CD8-positive, alpha-beta T cell (primary cell): ENCODE measurements at places on chromosomes 1 and 21.
A peak's percentile ranks its signal among the peaks of the same experiment; 100 is the strongest.

DNA sequence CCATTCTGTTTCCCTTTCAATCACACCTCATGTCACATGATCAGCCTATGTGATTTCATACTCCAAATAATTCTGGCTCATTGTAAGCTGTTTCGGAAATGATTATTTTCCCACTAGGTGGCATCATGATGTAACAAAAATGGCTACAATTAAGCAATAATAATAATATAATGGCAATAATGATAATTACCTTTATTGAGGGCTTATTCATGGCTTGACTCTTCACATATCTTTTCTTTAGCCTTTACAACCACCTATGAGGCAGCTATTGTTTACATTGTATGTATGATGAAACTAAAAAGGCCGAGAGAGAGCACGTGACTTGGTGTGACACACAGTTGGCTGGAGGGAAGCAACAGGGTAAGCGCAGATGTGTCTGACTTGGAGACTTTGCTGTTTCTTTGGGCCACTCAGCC, 12.5 kb upstream of the KPRP start:
- no peak for DNase-seq

DNA sequence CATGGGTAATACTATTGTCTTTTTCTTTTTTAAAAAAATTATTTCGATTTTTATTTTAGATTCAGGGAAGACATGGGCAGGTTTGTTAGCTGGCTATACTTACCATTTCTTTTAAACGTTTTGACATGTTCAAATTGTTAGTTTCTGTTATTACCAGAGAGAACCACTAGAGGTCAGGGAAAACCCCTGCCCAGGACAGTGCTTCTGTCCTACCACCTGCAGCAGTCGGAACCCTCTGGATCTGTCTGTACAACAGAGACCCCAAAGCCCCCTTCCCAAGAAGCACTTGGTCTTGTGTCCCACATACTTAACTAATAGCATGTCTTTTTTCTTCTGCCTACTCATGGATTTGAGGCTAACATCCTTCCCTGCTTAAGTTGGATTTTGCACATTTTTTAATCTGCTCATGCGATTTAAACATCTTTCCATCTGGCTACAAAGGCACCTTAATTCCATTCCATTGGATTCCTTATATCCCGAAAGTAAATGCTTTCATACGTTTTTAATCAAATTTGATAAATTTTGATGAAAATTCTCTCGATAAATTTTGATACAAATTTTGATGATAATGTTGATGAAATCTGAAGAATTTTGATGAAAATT, 10.0 kb upstream of the C1orf115 start:
- no peak for DNase-seq

GRCh38 chr1:182877842-182878241, 38.7 kb downstream of the DHX9 start:
- DNase-seq: no peak

DNA sequence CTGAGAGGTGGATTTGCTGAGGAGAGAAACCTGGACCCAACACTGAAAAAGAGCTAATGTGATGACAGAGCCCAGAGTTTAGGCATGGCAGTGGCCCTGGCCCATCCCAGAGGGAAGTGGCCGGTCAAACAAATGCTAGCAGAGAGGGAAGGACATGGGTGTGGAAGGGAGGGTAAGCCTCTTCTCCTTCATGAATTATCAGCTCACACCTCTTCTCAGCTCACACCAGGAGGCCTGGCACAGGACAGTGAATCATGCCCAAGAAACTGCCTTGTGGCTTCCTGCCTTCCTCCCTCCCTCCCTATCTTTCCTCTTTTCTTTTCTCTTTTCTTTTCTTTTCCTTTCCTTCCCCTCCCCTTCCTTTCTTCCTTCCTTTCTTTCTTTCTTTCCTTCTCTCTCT, 1.3 kb upstream of the SPRR3 start:
- no peak for DNase-seq

DNA sequence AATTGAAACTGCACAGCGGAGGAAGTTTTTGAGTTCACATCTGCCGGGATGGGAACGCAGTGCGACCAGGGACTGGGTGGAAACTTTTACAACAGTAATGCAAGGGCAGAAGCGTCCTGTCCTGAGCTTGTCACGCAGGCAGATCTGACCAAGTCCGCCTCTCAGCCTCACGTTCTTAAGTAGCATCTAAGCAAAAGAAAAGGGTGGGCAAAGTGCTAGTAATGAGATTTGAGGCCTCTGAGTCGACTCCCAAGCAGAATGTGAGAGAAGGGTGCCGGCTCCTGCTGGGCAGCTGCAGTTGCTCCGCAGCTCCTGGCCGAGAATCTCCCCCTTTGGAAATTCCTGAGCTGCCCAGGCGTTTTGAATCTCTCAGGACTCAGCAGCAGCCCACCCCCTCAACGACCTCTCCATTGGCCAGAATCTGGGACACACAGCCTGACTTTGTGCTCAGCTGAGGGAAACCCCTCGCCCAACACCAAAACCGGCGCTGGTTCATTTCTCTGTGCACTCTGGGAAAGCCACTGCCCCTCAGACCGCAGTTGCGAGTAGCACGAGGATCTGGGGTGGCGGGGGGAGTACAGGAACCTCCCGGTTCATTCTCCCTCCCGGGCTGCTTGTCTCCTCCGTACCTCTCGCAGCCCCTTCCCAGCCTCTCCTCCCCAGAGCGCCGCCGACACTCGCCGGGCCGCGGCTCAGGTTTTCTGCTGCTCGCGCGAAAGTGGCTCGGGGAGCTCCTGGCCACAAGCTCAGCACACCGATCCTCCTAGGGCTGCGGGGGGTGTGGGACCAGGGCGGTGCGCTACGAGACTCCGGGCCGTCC, 913 bp upstream of the S1PR1 start:
- peak; percentile 73 for DNase-seq

DNA sequence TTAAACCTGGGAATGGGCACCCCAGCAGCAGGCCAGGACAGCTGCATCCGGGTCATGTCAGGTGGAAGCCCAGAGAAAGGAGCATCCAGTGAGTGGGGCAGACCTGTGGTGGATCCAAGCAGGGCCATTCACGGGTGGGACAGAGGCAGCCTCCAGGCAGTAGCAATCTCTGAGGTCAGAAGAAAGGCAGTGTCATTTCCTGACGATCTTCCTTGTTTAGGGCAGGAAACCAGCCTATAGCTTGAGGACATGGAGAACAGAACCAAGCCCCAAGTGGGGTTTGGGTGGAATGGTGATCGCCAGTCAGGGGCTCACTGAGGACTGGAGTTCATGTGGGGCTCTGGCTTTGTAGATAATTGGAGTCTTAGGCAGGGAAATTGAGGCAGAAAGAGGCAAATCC, 209.4 kb downstream of the HIVEP3 start:
- DNase-seq: no peak

GRCh38 chr1:17075470-17076255, 21.8 kb upstream of the SDHB start:
- DNase-seq: no peak

DNA sequence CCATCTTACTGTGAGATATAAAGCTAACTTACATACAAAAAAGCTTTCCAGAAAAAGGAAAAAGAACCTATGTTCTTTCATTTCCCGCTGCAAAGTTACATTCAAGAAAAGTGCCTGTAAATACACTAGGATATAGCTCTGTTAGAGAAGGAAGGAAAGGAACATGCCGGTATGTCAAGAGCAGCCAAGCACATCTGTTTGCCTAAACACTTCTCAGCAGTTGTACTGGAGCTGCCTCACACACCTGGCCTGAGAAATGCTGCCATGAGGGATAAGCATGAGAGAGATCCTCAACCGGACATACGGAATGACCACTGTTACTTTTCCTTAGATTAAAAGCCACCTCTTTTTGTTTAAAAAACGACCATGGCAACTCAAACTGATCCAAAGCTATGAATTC, 189.7 kb downstream of the RERE start:
- DNase-seq: no peak

GRCh38 chr1:5956022-5956830, 36.0 kb downstream of the NPHP4 start:
- no peak for DNase-seq

DNA sequence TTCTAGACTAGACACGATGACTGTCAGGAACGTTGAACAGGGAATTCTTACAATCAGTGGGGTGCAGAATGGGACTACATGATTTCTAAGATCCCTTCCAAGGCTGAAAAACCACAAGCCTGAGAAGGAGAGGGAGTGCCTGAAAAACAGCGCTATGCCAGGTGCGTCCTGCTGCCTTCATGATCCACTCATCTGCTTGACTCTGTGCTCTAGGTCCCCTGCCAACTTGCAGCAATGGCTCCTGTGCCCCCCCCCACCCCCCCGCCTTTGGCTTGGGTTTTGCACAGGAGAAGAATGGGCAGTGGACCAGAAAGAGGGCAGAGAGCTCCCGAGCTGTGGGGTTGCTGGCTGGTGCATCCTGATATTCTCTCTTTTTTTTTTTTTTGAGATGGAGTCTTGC, 5.9 kb downstream of the SLC2A7 start:
- no peak for DNase-seq

DNA sequence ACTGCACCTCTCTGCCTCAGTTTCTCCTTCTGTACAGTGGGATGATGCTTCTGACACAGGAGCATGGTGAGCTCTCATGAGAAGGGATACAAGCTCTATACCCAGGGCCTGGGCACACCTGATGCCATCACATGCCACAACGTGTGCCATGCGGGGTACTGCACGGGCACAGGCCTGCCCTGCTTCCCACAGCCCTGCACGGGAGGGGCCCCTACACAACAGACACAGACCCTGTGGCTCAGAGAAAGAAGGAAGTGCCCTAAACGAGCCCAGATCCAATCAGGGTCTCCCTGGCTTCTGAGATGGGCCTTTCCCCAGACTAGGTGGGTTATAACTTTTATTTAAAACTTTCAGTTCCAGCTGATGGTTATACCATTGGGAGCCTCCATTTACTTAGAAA, 24.6 kb downstream of the C2CD2 start:
- DNase-seq: no peak

DNA sequence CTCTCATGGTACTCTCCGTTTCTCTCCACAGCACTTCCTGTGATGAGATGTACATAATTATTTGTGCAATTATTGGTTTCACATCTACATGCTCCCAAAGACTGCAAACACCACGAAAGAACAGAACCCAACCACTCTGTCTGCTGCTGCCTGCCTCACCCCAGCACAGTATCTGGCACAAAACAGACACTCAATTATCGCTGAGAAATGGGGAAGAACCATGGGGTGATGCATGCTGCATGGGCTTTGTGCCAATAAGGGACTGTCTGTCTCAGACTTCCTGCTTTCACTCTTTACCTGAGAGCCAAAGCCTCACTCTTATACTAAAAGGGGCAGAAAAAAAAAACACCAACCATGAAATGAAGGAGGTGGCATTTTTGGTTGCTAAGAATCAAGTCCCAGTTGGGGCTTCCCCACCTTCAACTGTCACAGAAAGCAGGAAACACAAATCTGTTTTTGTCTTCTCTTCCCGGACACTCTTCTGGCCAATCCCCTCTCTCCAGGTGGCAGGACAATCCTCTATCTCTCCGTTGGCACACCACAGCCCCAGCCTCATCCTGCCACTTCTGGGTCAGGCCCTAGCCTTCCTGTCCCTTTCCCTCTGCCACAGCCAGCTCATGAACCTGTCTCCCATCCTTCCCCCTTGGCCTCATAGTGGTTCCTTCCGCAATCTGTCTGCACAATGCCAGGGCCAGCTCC, 82.0 kb downstream of the TGFBR3 start:
- DNase-seq: peak; percentile 73

DNA sequence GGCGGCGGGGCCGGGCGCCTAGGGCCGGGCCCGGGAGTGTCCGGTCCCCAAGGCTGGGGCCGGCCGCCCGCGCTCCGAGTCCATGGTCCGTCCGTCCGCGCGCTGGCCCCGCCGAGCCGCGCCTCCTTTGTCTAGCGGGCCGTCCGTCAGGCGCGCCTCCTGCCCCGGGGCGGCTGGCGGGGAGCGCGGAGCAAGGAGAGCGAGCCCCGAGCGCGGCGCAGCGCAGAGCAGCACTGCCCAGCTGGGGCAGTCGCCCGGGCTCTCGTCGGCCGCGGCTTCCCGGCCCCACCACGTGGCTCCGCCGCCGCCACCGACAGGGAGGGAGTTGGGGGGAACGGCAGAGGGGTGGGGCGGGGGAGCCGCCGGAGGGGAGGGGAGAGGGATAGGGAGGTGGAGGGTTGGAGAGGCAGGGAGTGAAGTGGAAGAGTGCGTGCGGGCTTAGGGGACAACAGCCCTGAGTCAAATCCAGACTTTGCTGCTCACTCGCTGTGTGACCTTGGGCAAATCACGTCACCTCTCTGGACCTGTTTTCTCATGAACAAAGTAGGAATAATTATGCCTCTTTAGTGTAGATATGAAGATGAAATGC, at the start of gene NKAIN1:
TSS of gene NKAIN1 (minus strand) at position 235 of the 589 bp plus-strand sequence. CDS start 340 bp downstream, outside the sequence.
- no peak for DNase-seq

GRCh38 chr1:226121587-226122400, 59.3 kb downstream of the H3-3A start:
- peak; percentile 86 for DNase-seq

GRCh38 chr21:36541721-36542139, 61.8 kb upstream of the CLDN14 start:
- DNase-seq: no peak

GRCh38 chr1:173688300-173688699, 18.6 kb upstream of the ANKRD45 start:
- no peak for DNase-seq

- no peak for DNase-seq
Observed at GRCh38 chr1:181129771-181130606, 41.5 kb downstream of the IER5 start.

- no peak for DNase-seq
Observed at GRCh38 chr1:217907504-217907903, 276.4 kb downstream of the SPATA17 start.

- no peak for DNase-seq
Observed at GRCh38 chr21:41153443-41153842, 14.5 kb upstream of the BACE2 start.

GRCh38 chr1:145906954-145907753, 2.7 kb downstream of the ITGA10 start:
- DNase-seq: no peak

DNA sequence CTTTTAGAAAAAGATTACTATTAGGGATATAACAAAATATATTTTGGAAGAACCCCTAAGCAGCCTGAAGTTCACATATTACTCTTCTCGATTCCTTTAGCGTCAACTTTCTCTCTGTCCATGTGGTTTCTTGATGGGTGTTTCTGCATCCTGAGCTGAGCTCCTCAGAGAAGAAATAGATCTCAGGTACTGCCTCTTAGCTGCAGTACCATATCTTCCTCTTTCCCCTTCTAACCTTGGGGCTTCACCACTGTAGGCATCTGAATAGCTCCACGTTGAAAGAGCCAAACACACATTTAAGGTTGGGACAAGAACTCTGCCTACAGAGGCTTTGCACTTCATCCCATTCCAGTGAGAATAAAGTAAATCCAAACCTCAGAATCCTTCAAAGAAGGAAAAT, 59.2 kb downstream of the SAMSN1 start:
- no peak for DNase-seq

GRCh38 chr1:54324251-54325140, 81.7 kb downstream of the SSBP3 start:
- DNase-seq: no peak
